ENCODE measurements at places on chromosomes 7 and 10. TPM values are rescaled to one million over a fixed set of nuclear protein-coding genes. Genes with fewer than 3 reads are reported as not detected.

SPOCK2 gene
- 217 TPM for total RNA-seq

RBM20 gene
- 0.09 TPM for total RNA-seq

BHLHA15 gene
- not detected for total RNA-seq

WDR86 gene
- total RNA-seq, result not detected

ZNF503 gene
- 0.07 TPM for total RNA-seq

WNT2 gene
- not detected for total RNA-seq

NPSR1 gene
- not detected for total RNA-seq

ZNF488 gene
- 0.93 TPM for total RNA-seq

LRWD1 gene
- 23.3 TPM for total RNA-seq
